NCI-H1436 treated with DMSO at 0.1 percent for 48 hours (cell line): ENCODE measurements at places on chromosomes 16 and 17.

DNA sequence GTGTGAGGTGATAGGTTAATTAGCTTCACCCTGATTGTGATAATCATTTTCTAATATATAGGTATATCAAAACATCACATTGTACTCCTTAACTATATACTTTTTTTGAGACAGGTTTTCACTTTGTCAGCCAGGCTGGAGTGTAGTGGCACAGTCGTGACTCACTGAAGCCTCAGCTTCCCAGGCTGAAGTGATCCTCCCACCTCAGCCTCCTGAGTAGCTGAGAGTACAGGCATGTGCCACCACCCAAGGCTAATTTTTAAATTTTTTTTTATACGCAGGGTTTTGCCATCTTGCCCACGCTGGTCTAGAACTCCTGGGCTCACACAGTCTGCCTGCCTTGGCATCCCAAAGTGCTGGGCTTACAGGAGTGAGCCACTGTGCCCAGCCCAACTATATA is 455.3 kb upstream of the MAF start:
- no peak for DNase-seq

GRCh38 chr17:64491034-64491860 is 5.6 kb downstream of the POLG2 start:
- DNase-seq: no peak

DNA sequence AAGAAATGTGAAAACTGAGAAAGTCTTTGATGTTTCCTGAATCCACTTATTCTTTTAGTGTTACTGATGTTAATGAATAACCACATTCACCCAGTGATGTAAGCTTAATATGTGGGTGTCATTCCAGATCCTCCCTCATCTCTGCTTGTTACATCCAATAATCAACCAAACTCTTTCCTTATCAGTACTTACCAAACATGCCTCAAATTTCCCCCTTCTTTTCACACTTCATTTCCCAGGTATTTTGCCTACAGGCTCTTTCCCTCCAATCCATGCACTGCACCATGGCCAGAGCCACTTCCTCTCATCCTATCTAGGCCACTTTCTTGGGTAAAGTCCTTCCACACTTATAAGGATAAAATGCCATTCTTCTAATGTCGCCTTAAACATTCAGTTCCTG is 451.5 kb downstream of the NPIPA7 start:
- DNase-seq: no peak

DNA sequence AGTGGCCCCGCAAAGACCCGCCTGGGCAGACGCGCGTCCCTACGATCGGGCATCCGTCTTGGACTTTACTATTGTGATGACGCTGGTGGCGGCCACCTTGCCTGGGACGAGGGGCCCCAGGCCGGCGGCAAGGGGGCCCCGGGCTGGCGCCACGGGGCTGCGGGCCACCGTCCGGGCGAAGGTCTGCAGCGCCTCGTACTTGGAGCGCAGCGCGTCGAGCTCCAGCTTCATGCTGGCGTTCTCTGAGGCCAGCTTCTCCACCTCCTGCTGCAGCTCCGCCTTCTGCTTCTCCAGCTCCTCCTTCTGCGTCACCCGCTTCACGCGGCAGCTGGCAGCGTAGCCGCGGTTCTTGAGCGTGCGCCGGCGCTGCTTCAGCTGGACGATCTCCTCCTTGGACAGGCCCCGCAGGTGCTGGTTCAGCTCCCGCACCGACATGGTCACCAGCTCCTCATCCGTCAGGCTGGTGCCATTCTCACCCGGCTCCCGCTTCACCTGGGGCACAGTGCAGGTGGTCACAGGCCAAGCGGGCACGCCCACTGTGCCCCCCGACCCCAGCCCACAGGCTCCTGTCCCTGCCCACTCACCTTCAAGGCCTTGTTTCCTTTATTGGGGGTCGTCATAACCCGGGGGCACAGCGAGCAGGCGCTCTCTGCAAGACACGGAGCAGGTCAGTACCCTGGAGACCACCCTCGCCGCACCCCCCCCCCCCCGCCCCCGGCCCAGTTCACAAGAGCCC is 4.8 kb upstream of the SIRT7 start:
- no peak for DNase-seq

GRCh38 chr17:47866941-47867340 is 16.0 kb upstream of the SP6 start:
- no peak for DNase-seq
